ENCODE measurements at places on chromosomes 3 and 15.

GRCh38 chr3:58638591-58638990, 28.0 kb downstream of the FAM3D start:
- no peak for DNase-seq
- H3K27ac ChIP-seq: no peak overlapping the region
- no peak overlapping the region for H3K4me3 ChIP-seq
- no peaks in the 10 kb centered on the region for H3K36me3 ChIP-seq
- H3K27me3 ChIP-seq: peaks cover 5% of the 10 kb centered on the region

DNA sequence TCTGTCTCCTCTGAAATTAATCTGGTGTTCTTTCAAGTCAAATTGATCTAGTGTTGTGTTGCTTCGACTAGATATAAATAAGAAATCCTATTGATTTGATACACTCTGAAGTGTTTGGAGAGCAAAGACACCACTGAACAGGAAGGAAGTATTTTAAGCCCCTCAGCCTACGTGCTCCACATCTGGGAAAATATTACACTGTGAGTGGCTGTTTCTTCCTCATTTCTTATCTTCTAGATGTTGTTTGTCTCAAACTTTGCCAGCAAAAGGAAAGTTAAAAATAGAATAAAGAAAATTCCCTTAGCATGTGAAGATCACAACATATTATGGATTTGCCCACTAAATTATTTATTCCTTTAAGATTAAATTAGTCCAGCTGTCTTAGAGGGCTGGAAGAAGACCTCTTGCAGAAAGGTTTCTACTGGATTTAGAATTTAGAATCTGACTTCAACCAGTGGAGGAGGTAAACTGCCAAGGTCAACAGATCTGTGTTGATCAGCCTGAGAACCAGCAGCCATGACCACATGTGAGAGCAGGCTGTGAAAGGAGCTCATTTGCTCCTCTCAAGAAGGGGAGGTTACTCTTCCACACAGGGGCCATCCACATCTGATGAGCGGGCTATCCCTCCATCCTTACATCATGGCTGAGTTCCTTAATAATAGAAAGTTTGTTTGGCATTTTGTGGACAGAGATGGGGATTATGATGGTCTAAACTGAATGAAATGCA, 46.3 kb upstream of the ACKR4 start:
- peak overlapping the region; percentile 91 for H3K27ac ChIP-seq
- peak overlapping the region; percentile 21 for H3K4me3 ChIP-seq
- DNase-seq: no peak
- no peaks in the 10 kb centered on the region for H3K27me3 ChIP-seq
- H3K36me3 ChIP-seq: no peaks in the 10 kb centered on the region

GRCh38 chr3:8790529-8790928, 21.1 kb upstream of the OXTR start:
- H3K4me3 ChIP-seq: no peak overlapping the region
- H3K27me3 ChIP-seq: no peaks in the 10 kb centered on the region
- no peak for DNase-seq
- H3K27ac ChIP-seq: no peak overlapping the region

DNA sequence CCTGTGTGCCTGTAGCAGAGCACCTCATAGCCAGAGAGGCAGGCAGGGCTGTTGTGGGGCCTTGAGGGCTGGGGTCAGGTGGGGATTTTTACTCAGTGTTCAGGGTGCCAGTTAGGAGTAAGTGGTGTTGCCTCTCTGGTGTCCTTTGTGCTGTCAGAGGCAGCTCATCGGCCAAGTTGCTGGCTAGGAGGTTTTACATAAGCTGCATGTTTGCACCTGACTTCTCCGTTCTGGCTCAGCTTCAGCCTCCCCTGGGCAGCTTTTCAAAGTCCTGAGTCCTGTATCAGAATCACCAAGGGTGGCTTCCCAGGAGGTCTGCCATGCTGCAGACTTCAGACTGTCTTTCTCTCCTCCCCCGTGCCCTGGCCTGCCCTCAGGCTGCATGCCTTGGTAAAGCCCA, 242.6 kb upstream of the TPM1 start:
- H3K27ac ChIP-seq: no peak overlapping the region
- H3K4me3 ChIP-seq: no peak overlapping the region
- H3K4me1 ChIP-seq: no peaks in the 10 kb centered on the region
- DNase-seq: no peak
- no peaks in the 10 kb centered on the region for H3K36me3 ChIP-seq

DNA sequence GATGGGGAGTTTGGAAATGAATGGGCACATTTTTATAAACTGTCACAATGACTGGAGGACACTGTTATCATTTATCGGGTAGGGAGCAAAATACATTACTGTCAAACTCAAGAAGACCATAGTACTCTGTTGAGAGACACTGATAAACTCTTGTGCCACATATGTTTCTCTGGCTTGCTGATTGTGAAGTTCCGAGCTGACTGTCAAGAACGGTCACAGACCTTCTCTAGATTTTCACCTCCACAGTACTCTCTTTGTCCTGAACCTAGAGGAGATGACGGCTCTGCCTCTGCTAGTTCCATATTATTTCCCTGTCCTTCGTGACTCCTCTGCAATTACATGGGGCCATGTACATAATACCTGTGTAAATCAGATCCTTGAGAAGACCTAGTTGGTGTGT, 451.9 kb downstream of the LPP start:
- peaks cover 20% of the 10 kb centered on the region for H3K4me1 ChIP-seq
- H3K27me3 ChIP-seq: no peaks in the 10 kb centered on the region
- peaks cover 26% of the 10 kb centered on the region for H3K36me3 ChIP-seq
- H3K4me3 ChIP-seq: no peak overlapping the region
- DNase-seq: no peak
- H3K27ac ChIP-seq: no peak overlapping the region

GRCh38 chr15:43294091-43294706, 27.5 kb upstream of the TGM5 start:
- no peak overlapping the region for H3K27ac ChIP-seq
- H3K4me3 ChIP-seq: no peak overlapping the region
- H3K4me1 ChIP-seq: peaks cover 5% of the 10 kb centered on the region
- no peaks in the 10 kb centered on the region for H3K36me3 ChIP-seq

DNA sequence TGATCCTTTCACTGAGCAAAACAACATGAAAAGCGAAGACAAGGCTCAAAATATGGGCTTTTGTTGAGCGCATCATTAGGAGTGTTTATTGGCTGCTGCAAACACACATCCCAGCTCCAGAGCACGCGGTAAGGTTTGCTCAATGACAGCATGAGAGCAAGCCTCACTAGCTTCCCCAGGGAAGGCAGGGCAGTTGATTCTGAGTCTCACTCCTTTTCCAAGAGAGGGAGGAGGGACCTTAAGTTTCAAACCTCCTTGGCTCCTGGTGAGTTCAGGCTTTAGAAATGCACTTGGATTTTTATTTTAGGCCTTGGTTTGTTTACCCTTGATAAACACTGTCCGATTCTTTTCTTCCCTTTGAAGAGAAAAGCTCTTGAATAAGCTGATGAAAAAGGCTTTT, 69.1 kb upstream of the CACNA2D3 start:
- no peaks in the 10 kb centered on the region for H3K4me1 ChIP-seq
- no peak overlapping the region for H3K27ac ChIP-seq
- peaks cover 7% of the 10 kb centered on the region for H3K27me3 ChIP-seq
- no peak for DNase-seq
- no peak overlapping the region for H3K4me3 ChIP-seq
- no peaks in the 10 kb centered on the region for H3K36me3 ChIP-seq

DNA sequence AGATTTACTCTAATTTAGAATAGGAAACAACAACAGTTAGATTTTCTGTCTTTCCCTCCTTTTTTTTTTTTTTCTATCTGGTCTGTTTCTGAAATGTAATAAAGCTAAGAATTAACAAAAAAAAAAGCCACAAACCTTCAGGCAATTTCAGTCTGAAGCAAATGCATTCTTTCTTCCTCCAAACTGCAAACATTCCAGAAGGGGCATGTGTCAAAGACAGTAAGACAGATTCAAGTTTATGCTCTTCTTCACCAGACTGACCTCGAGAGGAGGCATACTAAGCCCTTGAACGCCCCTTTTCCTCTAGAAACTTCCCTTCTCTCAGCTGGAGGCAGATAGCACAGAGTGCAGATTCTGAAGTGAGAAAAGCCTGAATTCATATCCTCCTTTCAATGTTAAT, 654.6 kb upstream of the LMCD1 start:
- H3K27ac ChIP-seq: no peak overlapping the region
- H3K36me3 ChIP-seq: no peaks in the 10 kb centered on the region
- peaks cover 3% of the 10 kb centered on the region for H3K4me1 ChIP-seq

- no peaks in the 10 kb centered on the region for H3K27me3 ChIP-seq
- H3K4me1 ChIP-seq: peaks cover 61% of the 10 kb centered on the region
- DNase-seq: no peak
Measured at GRCh38 chr15:91950631-91951329, 97.3 kb downstream of the SLCO3A1 start.

- no peaks in the 10 kb centered on the region for H3K36me3 ChIP-seq
- H3K4me1 ChIP-seq: peaks cover 14% of the 10 kb centered on the region
- no peak overlapping the region for H3K4me3 ChIP-seq
- peaks cover 3% of the 10 kb centered on the region for H3K27me3 ChIP-seq
Measured at GRCh38 chr15:95616306-95616705, 714.2 kb upstream of the NR2F2 start.

DNA sequence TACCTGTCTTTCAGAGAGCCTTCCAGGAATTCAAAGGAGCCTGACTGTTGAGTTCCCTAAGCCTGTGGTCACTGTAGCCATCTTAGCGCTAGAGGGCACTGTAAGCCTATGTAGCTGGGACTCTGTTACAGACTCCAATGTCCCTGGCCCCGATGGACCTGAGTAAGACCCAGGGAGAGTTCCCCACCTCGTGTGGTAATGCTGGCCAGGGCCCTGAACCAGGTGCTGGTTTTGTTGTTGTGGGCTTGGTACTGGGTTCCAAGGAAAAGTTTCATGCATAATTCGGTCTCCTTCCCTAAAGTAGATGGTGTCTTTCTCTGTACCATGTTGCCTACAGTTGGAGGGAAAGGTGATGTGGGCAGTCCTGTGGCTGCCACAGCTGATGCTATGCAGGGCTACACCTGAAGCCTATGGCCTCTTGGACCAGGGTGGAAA, 32.4 kb downstream of the CDAN1 start:
- H3K27me3 ChIP-seq: no peaks in the 10 kb centered on the region
- peaks cover 6% of the 10 kb centered on the region for H3K36me3 ChIP-seq
- no peak overlapping the region for H3K4me3 ChIP-seq

- H3K4me1 ChIP-seq: peaks cover 7% of the 10 kb centered on the region
- no peak overlapping the region for H3K4me3 ChIP-seq
- no peak for DNase-seq
- no peak overlapping the region for H3K27ac ChIP-seq
Measured at GRCh38 chr3:113105093-113105449, 106.3 kb upstream of the BOC start.

Measured in activated T-cell treated with anti-CD3 and anti-CD28 coated beads, Interleukin-2, amount 50 U/mL, for 24 hours (primary cell).